ENCODE measurements at places on chromosomes 1 and 21.
A peak's percentile ranks its signal among the peaks of the same experiment; 100 is the strongest.

DNA sequence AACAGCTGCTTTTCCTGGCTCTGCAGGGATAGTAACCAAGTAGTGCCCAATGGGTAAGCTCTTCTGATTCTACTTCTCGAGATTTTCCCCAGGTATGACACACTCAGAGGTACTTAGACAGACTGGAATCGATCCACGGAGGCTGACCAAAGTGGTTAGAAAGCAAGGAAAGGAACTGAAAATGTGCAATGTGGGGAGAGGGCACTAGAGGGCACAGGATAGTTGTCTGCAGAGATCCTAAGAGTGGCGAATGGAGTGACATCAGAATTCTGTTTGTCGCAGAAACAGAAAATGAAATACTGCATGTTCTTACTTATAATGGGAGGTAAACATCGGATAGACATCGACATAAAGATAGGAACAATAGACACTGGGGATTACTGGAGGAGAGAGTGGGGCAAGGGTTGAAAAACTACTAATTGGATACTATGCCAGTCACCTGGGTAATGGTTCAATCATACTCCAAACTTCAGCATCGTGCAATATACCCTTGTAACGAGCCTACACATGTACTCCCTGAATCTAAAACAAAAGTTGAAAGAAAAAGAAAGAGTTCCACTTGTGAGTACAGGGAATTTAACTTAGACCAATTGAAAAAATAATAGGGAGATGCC lies 23.3 kb downstream of the CYP2J2 start:
- peak; percentile 8 for DNase-seq

- DNase-seq: no peak
These were observed 61.1 kb downstream of the SDC3 start for GRCh38 chr1:30847358-30847972.

DNA sequence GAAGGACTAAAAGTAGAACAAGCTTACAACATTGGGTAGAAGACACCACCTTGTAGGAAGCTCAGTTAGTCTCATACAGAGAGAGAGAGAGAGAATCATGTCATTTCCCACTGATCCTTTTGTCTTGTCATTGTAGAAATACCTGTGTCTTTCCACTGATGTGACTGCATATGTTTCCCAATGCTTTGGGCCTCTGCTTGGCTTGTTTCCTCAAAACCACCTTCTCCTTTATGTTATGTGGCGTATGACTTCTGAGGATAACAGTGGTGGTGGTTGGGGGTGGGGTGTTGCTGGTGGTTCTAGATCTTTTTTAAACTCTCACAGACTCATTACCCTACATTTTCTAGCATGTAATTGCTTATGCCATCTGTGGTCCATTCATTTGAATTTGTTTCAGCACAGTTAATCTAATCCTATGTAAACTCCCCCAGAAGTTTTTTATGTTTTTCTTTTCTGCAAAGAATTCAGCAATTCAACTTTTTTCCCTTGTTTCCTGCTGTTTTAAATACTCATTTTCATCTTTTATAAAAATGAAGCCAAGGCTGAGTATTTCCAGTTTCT lies 9.3 kb downstream of the RGL1 start:
- no peak for DNase-seq

- DNase-seq: no peak
These were observed 4.6 kb upstream of the PRDM16 start for GRCh38 chr1:3064296-3064850.

DNA sequence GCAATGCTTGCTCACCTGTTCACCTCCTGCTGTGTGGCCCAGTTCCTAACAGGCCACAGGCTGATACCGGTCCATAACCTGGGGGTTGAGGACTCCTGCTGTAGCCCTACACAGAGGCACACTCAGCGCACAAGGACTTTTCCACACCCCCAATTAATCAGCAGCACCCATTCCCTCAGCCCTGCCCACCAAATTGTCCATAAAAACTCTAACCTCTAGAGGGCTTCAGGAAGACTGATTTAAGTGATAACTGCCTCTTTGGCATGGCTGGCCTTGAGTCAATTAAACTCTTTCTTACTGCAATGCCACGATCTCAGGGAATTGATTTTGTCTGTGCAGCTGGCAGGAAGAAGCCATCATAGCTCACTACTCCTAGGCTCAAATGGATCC lies 71.3 kb upstream of the MUTYH start:
- DNase-seq: no peak

Measured in fibroblast of the aortic adventitia (primary cell).